ENCODE measurements at places on chromosomes 11 and 22.

DNA sequence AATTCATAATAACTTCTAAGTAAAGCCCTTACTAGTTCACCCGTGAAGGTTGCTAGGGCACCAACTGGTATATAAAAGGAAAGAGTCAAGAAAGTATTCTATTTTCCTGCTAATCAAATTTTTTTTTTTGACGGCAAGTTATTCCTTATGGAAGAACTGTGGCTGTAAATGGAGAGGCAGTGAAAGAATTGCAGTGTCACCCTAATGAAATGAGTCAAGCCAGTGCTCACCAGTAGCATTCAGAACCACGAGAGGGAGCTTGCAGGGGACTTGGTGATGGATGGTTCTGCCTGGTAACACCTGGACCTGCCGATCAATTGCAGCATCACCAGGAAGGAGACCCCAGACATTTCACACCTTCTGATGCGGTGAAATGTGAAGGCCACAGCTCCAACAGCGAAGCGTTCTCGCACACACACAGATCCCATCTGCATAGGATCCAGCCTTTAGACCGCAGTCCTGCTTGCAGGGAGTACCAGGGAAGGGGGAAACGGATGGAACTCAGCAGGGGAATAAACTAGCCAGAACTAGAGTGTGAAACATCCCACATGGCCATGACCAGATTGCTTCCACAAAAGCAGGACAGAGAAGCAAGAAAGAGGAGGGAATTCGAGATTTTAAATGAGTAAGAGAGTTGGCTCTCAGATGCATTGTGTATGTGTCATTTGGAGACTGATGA, 326.2 kb downstream of the TBC1D22A start:
- DNase-seq = no peak

GRCh38 chr11:44716256-44716655, 10.5 kb upstream of the TSPAN18 start:
- no peak for DNase-seq

GRCh38 chr11:130706572-130706971, 209.7 kb downstream of the SNX19 start:
- DNase-seq = no peak

GRCh38 chr11:73340164-73340563, 32.1 kb downstream of the ARHGEF17 start:
- DNase-seq = no peak

- no peak for DNase-seq
Measured at GRCh38 chr11:26623076-26623659, 51.1 kb upstream of the MUC15 start.

All from common myeloid progenitor, CD34-positive (primary cell).